H54 (cell line): ENCODE measurements at places on chromosomes 11 and 22.

DNA sequence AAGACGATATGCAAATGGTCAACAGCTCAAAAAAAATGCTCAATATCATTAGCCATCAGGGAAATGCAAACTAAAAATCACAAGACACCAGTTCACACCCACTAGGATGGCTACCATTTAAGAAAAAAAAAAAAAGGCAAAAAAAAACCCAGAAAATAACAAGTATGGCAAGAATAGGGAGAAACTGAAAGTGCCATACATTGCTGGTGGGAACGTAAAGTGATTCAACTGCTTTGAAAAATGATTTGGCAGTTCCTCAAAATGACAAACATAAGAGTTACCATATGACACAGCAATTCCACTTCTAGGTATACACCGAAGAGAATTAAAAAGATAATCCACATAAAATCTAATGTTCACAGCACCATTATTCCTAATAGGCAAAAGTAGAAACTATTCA, 47.5 kb downstream of the PICALM start:
- DNase-seq: no peak

GRCh38 chr11:70637949-70638583, 239.7 kb downstream of the CTTN start:
- DNase-seq: no peak

DNA sequence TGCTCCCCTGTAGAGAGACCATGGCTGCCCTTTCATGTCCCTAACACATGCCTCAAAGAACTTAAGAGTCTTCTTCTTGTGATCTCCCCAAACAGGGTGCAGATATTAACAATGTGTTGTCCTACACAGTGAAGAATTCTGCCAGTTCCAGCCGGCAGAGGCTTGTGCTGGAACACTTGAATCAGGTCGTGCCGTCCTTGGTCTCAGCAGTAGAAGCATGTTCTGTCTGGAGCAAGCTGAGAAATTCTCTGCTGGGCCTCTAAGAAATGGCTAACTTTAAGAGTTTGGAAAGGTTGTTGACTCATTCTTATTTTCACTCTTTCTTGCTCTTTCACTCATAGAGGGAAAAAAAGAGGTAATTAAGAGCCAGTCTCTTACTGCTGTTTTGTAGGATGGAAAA, 71.1 kb upstream of the SLC25A18 start:
- no peak for DNase-seq

DNA sequence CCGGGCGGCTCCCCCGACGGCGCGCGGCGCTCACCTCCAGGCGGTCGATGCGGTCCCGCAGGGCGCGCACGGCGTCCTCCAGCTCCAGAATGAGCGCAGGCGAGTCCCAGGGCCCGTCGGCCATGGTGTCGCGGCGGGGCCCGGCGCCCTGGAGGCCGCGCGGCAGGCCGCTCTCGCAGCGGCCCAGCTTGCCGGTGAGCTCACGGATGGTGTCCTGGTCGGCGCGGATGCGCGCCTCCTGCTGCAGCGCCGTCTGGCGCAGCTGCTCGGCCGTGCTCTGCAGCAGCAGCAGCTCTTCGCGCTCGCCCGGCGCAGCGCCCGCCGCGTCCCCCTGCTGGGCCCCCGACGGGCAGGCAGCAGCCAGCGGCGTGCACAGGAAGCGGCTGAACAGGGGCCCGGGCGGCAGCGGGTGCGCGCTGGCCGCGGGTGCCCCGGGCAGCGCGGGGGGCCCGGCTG, 599 bp downstream of the NPTXR start:
- DNase-seq: peak; percentile 80

DNA sequence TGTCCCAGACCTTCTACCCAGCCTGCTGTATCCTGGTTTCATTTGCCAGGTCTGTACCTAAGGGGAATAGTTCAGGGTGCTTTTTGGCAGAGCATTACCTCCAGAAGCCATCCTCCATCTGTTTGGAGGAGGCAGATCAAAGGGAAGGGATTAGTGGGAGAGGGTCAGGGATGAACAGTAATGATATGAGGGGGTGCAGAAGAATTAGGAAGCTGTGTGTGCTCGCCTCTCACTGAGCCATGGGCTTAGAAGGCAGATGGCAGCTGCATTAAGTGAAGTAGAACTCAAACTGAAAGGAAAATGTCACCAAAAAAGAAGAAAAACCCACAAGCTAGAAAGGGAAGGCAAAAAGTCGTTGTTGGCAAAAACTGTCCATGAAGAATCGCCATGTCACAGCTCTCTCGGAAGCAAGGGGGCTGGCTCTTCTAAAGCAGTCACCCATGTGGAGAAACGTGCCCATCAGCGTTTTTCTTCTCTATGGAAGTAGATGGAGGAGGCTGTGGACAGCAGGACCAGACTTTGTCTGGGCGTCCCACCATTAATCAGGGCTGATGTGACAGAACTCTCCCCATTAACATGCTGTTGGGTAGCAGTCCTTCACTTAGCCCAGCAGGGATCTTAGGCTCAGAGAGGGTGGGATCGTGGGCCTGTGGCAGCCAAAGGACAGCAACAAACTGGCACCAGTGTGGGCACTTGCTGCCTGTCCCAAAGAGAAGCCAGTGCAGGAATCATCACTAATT, 46.8 kb downstream of the CEP164 start:
- DNase-seq: no peak

GRCh38 chr11:81574301-81574700, 1159.4 kb downstream of the FAM181B start:
- DNase-seq: no peak
